ENCODE measurements at places on chromosomes 5 and 9.

DNA sequence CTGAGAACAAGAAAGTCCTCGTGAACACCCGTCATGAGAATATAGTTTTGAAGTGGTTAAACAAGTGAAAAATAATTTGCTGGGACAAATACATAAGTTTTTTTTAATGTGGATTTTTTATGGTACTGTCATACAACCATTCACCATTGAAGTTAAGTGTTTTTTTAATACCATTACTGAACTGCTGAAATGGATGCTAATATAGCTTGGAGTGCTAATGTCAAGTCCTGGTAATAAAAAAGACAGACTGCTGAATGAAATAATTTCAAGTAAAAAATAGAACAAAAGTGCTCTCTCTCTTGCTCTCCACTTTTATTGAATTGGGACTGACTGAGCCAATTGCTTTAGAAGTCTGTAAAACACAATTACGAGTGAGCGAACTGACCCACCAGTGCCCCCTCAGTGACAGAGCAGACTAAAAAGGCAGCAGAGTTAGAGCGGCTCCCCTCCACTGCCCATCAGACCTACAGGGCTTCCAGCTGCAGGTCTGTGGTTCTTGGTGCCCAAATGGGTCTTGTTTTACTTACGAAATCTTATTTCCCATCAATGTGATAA is 442.5 kb downstream of the BNC2 start:
- no peak for DNase-seq

DNA sequence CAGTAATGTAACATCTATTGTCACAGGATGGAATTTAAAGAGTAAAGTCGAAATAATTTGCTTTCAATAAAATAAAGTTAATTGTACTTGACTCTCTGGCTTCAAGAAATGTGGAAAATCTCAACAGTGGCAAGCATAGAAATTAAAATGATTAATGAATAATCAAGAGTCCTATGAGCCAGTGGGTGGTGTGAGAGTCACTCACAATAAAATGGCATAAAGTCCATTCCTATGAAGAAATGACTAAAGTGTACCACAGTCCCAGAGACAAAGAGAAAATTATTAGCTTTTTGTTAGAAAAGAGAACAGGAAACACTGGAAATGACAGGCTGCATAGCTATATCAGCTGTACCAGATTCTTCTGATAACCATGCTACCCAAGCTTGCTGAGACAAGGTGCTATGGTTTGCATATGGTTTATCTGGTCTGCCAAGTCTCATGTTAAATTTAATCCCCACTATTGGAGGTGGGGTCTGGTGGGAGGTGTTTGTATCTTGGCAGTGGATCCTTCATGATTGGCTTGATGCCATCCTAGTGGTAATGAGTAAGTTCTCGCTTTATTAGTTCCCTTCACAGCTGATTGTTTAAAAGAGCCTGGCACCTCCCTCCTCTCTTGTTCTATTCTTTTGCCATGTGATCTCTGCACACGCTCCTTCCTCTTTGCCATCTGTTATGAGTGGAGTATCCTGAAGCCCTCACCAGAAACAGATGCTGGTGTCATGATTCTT is 647.7 kb upstream of the ITGA1 start:
- no peak for DNase-seq

DNA sequence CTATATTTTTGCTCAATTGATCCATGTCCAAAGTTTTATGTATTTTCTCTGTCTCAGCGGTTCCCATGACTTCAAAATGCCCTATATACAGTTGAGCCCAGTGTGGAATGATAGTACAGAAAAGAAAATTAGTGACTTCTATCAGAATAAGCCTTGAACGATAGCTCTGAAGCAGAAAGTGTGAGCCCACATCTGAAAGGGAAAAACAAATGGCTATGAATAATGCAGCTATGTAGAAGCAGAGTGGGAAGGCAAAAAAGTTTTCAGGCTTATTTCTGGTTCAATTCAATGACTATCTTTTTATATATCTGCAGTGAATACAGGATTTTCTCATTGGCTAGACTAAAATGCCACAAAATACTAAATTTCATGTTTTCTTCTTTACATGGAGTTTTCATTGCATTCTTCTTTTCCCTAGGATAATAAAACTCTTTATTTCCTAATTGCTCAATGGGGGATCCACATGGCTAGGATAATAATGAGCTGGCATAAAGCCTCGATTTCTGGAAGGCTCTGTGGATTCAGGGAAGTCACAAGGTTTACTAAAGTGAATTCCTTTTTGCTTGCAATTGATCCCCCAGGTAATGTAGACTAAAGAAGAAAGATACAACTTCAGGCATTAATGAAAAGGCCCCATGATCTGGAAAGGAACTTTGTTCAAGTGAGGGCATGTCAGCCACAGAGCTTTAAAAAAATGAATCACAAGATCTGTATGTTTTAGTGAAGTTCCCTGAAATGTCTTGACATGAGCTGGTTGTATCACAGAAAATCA is 377.0 kb upstream of the RIOK2 start:
- DNase-seq: no peak

DNA sequence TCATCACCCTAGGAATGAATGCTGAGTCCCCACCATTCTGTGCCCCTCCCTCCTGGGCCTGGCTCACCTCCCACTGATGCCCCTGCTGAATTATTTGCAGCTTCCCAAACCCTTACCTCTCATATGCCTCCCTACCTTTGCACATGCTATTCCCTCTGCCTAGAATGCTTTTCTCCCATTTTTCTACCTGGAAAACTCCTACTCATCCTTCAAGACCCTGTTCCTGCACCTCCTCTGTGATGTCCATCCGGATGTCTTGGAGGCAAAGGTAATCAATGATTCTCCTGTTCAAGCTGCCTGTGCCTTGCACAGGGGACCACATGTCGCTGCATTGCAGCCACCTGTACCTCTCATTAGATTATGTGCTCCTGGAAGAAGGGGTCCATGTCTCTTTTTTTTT is 104.8 kb upstream of the LMX1B start:
- DNase-seq: no peak

DNA sequence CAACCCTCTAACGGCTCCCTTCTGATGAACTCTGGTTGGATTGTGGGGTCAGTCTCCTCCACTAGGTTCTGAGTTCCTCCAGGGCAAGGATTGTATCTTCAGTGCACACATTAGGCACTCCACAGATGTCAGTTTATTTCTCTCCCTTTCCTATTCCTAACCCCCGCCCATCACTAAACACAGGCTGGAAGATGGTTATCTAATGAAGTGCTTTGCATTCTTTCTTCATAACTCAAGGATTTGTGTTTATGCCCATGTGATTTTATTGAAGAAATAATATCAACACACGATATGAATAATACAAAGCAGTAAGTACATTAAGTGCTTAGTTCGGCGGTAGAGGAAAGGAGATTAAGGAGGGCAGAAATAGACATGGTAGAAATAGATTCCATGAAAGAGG is 4.4 kb upstream of the CREBRF start:
- no peak for DNase-seq

DNA sequence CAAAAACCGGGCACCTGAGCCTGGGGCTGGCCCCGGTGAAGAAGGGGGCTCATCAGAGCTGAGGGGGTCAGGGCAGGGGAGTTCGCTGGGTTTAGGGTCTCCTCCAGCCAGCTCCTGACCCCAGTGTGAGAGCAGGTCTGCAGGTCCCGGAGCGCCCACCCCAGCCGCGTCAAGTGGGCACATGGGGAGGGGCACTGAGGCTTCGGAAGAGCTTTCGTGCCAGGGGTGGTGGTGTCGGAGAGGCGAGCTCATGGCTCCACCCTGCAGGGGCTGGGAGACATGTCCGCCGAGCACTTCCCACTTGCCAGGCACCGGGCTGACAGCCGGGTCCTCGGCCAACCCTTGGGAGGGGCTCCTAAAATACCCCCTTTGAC is 13.2 kb downstream of the VAV2 start:
- DNase-seq: no peak

DNA sequence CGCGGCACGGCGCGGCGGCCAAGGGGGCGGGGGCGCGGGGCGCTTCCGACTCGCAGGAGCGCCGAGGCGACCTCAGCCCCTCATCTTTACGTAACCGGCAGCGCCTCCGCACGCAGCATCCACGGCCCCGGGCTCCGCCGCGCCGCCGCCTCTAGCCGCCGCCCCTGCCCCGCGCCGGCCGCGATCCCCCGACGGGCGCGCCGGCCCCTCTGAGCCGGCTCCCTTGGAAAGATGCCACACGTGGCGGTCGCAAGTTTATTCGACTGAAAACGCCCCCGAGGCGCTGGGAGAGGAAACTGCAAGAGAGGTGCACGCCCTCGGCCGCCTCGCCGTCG is 1.0 kb downstream of the KLF9 start:
- DNase-seq: peak; percentile 60

DNA sequence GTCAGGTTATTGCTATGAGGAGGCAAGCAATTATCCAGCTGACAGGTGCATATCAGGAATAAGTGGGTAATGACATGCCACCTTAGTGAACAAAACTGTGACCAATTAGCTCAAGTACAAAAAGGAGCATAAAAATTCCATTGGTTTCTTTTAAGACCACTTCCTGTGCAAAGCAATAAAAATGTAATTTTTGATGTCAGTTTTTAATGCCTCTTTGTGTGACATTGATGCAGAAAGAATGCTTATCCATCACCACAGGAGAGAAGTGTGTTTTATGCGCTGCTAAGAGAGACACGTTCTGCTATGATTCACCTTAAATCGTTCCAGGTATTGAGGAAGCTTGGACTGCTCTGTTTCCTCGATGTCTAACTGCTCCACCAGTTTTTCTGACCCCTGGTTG is 96.7 kb downstream of the MRPS27 start:
- DNase-seq: no peak

DNA sequence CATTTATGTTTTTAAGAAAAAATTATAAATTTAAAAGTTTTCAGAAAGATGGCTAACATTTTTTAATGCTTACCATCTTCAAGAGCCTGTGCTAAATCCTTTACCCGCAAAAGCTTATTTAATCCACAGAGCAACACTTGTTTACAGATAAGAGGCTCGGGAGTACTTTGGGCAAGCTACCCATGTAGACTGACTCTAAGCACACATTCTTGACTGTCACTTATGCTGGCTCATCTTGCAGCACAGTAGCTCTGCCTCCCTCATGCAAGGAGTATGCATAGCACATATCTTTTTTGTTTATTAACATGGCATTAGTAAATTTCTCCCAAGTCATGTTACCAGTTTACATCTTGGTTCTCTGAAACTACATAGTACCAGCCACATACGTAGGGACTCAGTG is 14.7 kb downstream of the SH3RF2 start:
- no peak for DNase-seq

DNA sequence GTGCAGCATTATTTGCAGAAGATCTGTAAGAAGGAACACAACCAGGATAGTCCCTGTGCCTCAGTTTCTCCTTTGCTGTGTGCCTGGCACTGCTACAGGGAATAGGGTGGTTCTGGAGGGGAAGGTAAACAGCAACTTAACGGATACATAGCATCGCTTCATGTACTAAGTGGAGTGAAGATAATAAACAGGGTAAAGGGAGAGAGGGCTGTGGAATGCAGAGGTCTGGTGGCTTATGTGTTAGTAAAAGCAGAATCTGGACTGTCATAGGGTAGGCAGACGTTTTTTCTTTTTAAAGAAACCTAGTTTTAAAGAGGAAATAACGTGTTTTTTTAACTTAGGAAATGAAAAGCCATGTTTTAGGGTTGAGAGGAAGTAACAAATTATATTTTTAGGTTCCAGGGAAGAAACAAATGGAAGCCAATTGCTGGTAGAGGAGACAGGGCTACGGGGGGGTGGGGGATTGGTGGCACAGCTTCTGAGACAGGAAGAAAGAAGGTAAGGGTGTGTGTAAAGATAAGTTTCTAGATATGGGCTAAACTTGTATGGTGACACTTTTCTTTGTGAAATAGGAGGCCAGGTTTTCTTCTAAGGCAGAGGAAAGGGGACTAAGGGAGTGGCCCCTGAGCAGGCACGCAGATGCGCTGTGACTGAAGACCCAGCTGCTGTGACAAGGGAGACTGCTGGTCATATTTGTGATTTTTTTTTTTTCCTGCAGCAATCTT is 1.3 kb downstream of the GNG10 start:
- no peak for DNase-seq

DNA sequence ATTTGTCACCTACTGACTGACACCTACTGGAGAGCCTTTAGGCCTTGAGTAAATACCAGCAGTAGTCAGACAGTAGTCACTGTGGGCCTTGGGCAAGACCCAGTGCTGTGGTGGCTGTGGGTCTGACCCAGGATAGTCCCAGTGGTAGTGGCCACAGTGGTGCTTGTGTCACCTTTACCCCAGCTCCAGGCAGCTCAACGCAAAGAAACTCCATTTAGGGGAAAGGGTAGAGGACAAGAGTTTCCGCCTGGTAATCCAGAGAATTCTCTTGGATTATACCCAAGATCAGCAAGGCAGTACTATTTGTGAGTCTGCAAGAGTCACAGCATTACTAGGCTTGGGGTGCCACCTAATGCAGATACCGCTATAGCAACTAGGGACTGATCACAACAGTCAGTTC is 28.9 kb downstream of the CERT1 start:
- no peak for DNase-seq

GRCh38 chr9:35028341-35028740 is 38.8 kb downstream of the DNAJB5 start:
- no peak for DNase-seq

DNA sequence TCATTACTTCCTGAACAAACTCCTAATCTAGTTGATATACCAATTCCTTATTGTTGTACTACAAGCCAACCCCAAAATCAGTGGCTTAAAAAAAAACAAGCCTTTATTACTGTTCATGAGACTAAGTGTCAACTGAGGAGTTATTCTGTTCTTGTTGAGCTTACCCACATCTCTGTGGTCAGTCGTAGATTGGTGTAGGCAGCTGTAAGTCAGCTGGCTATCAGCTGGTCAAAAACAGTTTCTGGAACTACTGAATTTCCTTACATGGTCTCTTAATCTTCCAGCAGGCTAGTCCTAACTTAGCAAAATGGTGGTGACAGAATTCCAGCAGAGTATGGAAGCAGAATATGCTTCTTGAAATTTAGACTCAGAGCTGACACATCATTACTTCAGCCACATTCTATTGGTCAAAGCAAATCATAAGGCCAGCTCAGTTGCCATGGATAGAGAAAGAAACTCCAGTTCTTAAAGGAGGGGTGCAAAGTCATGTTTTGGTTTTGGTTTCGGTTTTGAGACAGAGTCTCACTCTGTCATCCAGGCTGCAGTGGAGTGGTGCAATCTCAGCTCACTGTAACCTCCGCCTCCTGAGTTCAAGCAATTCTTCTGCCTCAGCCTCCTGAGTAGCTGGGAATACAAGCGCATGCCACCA is 386.1 kb upstream of the MPDZ start:
- DNase-seq: no peak

- no peak for DNase-seq
Observed at GRCh38 chr9:112720113-112720780, 2.3 kb upstream of the INIP start.

GRCh38 chr9:81408951-81409350 is 280.4 kb downstream of the TLE1 start:
- no peak for DNase-seq

GRCh38 chr5:168679515-168679920 is 100.3 kb upstream of the PANK3 start:
- DNase-seq: peak; percentile 55

GRCh38 chr5:61274511-61274911 is 57.5 kb upstream of the ZSWIM6 start:
- DNase-seq: no peak

DNA sequence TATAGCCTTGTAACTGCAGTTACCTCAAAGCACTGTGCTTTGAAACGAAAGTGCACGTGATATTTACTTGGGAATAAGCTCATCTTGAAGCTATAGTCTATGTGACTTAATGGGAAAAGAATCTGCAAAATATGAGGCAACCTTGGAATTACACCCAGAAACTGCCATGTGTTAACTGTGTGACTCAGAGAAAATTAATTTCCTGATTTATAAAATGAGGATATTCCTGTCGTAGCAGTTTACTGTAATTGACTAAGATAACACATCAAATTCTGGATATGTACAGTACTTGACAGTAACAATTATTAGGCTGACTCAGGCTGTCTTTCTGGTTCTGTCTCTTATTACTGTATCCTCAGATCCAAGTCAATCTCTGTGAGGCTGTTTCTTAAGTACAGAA is 1079.9 kb upstream of the ACO1 start:
- DNase-seq: no peak

Data from activated T-cell treated with anti-CD3 and anti-CD28 coated beads, Interleukin-2, amount 50 U/mL, for 4 hours (primary cell).